ENCODE measurements at places on chromosomes 3 and 15.

DNA sequence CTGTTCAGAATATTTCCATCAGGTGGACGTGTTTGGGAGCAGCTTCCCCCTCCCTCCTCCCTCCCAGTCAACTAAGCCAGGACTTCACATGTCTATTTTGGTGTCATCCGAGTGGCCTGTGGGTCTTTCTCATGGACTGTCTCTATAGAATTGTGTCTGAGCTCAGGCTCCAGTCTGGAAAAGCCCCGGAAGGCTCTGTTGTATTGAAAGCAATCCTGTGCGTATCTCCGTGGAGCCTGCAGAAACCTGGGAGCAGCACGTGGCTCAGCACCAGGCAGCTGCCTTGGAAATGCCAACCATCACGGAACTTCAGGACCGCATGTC is 25.2 kb downstream of the COLQ start:
- no peak for DNase-seq

DNA sequence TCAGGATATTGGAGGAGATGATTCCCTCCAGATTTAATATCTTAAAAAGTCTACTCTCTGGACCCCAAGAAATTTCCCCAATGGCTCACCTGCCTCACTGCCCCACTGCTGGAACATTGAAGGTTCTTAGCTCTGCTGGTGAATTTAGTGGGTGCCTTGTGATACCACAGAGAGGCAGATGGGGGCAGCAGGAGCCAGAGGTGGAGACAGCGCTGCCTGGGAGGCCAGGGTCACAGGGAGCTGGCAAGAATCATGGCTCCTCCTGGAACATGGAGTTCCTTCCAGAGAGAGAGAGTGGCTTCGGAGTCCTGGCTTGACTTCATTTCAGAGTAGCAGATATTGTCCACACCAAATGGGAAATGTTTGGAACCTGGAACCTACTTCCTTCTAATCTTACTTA is 263.5 kb upstream of the CFAP20DC start:
- no peak for DNase-seq

DNA sequence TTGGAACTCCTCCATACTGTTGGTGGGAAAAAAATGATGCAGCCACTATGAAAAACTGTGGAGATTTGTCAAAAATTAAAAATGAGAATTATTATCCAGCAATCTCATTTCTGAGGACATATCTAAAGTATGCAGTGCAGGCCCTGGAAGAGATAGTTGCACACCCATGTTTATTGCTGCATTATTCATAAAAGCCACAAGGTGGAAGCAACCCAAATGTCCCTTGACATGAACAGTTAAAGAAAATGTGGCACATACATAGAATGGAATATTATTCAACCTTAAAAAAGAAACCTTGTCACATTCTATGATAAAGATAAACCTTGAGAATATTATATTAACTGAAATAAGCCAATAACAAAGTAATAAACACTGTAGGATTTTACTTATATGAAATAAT is 80.9 kb upstream of the ARHGEF26 start:
- no peak for DNase-seq

GRCh38 chr3:67781218-67781617 is 126.8 kb upstream of the SUCLG2 start:
- no peak for DNase-seq

GRCh38 chr15:55372701-55373440 is 35.3 kb downstream of the CCPG1 start:
- DNase-seq = no peak

Data from vagina (tissue), 2 donors.